ENCODE measurements at places on chromosomes 2 and 18.
A peak's percentile ranks its signal among the peaks of the same experiment; 100 is the strongest.

- DNase-seq: no peak
Observed at GRCh38 chr18:45083226-45083855, 402.7 kb downstream of the SETBP1 start.

- DNase-seq: no peak
Observed at GRCh38 chr2:38925982-38926381, 36.3 kb downstream of the ARHGEF33 start.

DNA sequence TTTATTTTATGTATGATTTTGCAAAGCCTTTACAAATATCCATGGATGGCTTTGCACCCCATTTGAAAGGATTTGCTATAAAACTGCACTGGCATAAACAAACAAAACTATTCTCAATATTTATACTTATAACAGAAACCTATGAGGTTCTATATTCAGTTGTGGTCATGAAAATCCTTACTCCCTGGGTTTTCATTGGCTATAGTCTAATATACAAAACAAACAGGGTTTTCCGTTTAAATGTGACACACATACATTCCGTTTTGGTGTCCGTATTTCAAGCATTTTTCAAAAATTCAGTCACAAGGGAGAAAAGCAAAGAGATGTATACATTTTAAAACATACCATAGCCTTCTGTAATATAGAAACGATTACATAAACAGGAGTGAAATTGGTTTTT, 100.0 kb downstream of the TCF4 start:
- no peak for DNase-seq

- no peak for DNase-seq
Observed at GRCh38 chr2:36737131-36737750, 40.7 kb downstream of the VIT start.

- no peak for DNase-seq
Observed at GRCh38 chr2:239025096-239025801, 177.4 kb downstream of the TWIST2 start.

DNA sequence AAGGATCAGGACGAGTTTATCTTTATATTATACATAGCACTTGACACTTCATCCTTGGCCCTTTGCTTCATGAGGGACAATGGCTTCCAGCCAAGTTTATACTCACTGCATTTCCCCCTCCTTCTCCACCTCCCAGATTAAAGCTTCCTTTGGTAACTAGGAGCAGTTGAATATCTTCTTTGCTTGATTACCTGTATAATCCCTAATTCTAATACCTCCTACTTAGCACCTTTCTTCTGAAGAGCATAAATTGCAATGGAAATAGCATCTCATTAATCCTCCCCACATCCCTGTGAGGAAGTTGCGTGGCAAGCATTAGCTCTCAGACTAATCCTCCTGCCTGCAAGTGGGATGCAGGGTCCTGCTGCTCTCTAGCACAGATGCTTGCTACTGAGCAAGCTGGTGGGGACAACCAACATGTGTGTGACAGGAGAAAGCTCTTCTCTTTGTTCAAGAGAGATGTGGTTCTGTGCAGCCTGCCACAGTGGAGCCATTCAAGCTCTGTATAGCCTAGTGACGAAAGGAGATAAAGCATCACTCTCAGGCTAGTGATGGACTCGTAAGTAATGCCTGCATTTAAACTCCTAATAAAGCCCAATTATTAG, 19.1 kb downstream of the KLHL14 start:
- DNase-seq: no peak

- DNase-seq: peak; percentile 67
Observed at GRCh38 chr2:68741805-68742306, 7.2 kb downstream of the ARHGAP25 start.

GRCh38 chr2:180607514-180608049, 372.8 kb upstream of the UBE2E3 start:
- DNase-seq: no peak

DNA sequence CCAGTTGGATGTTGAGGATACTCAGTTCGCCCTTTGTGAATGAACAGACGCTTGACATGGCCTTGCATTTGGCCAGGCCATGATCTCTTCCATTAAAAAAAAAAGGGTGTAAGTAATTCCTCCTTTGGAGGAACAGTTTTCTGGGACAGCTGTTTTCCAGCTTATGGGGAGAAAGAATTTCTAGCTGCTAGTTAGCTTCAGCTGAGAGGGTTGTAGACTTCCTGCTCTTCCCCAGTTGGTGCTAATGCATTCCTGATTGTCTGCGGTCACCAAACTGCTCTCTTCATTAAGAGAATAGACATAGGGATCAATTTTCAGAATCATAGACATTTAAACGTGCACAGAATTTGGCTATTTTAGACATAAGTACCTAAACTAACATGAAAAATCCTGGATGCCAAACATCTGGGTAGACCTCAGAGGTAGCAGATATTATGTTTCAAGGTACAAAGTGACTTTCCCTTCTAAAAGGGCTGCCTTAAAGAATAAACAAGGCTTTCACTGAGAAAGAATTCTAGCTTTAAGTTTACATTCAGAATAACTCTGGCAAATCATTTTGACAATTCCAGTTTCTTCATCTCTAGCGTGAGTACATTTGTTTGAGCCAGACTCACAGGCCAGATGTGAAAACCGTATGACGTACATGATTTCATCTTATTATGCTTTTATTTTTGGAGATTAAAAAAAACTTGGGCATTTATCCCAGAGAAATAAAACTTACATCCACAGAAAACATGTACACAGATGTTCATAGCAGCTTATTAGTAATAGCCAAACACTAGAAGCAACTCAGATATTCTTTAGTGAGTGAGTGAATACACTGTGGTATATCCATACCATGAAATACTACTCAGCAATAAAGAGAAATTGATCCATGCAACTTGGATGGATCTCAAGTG, 71.2 kb downstream of the MAIP1 start:
- no peak for DNase-seq

DNA sequence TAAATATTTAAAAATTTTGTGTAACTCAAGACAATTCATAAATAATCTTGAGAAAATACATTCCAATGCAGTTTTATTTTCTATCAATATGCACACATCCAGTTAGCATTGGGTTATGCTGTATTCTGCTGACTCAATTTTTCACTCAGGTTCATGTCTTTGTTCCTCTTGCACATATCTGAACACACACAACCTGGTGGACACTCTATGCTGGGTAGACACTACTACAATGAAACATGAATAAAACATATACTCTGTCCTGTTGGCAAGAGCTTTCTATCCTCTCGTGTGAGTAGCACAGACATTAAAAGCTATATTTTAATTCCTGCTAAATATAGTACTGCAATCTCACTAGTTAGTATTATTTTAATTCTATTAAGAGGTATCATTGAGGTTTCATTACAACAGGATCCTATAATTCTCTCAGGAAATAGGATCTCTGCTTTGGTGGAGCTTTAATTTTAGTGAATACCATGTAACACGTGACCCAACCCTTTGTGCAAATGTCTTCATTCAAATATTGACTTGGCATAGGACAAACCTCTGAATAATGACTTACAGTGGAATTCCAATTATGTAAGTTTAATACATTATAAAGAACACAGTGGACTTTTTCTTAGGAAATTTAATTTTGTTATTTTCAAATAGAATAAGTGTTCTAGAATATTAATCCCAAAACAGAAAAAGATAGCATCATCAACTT, 342.3 kb upstream of the TMEFF2 start:
- DNase-seq: no peak
